NCI-H2081 treated with DMSO at 0.1 percent for 48 hours (cell line): ENCODE measurements at places on chromosomes 13 and 19.

- DNase-seq = no peak
These were observed 39.2 kb downstream of the TNFRSF19 start for GRCh38 chr13:23609414-23609760.

DNA sequence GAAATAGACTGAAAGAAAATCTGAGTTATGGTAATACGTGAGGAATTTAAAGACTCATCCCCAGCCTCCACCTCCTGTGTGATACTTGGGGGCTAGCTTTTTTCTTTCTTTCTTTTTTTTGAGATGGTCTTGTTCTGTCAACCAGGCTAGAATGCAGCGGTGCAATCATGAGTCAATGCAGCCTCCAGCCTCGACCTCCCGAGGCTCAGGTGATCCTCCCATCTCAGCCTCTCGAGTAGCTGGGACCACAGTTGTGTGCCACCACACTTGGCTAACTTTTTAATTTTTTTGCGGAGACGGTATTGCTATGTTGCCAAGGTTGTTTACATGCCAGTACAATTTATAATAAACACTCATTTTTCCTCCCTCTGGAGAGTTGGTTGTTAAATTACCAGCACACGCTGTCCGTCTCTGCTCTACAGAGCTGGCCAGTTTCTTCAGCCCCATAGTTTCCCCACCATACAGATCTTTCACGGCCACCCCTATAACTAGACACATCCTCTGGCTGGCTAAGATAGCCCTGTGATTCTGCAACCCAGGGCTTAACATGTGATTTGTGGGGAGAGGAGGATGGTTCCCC lies 4.8 kb downstream of the TNFSF9 start:
- DNase-seq = no peak

DNA sequence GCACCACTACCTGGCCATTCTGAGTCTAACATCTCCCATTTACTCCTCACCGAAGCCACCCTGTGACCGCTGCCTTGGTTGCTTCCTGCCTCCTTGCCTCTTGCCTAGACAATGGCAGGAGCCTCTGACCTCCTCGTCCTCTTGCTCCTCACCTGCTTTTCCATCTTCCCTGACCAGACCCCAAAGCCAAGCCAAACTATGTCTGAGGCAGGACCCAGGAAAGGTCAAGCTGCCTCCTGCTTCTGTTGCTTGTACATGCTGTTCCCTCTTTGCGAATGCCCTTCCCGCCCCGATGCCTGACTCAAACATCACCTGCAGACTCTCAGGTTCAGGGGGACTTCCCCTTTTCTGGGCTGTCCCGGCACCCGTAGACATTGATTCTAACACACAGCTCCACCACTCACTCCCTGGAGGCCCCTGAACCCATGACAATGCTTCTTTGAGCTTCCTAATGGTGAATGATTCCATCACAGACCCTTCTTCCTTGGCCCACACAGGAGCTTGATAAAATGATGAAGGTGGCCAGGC lies 60.8 kb downstream of the F2RL3 start:
- no peak for DNase-seq

DNA sequence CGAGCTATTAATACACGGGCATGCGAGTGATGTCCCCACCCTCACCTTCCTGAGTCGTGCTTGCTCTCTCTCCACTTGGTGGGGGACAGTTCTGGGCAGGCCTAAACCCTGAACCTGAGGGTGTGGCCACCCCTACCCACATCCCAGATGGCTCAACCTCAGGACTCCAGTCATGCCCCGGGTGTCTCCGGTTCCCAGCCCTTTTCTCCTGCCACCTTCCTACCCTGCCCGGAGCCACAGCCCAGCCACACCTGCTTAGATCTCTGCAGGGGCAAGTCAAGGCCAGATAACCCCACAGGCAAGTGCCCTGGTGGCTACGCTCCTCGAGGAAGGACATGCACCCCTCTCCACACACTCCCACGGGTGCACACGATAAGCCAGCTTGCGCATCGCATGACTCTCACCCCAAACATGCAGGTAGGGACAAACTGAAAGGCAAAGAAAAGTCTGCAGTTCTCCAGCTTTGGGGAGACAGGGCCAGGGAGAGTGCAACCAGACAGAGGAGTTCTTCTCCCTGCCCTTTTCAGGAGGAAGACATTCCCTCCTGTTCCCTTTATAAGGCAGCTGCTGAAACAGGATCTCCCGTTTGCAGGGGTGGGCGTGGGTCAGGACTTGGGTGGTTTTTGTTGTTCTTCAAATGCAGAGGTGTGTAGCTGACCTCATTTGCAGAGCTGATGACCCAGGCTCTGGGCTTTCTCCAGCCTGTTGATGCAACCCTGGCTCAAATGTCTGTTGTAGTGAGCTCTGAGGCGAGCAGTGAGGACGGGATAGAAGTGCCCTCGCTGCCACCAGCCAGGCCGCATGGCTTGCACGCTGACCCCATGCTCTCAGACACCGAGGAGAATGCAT lies 88.6 kb downstream of the DPF1 start:
- DNase-seq = no peak

DNA sequence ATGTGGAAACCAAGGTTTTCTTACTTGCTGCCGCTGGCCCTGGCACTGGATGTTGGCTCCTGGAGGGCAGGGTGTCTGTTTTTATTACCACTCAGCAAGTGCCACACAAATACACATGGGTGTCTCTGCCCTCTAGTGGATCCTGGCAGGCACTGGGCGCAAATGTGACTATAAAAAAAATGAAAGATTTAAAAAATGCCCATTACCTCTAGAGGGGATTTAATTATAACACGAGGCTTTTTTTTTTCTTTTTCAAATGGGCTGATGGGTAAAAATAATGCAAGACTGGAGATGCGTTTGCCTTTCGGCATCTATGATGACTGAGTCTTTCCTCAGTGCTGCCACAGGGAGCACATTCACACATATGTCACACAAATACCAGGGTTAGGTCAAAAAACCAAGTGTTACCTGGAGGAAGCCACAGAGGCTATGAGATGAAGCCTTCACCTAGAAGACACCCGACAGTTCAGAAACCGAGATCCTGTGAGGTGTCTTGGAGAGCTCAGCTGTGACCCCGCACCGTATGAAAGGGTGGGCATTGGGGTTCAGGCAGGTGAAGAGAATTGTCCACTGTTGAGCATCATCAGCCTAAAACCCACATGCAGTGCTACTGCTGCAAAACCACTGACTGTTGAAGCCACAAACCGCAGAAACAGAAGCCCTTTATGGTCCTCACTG lies 25.7 kb downstream of the CHAMP1 start:
- peak; percentile 15 for DNase-seq

GRCh38 chr19:5403968-5404640 lies 51.1 kb upstream of the ZNRF4 start:
- DNase-seq = no peak

DNA sequence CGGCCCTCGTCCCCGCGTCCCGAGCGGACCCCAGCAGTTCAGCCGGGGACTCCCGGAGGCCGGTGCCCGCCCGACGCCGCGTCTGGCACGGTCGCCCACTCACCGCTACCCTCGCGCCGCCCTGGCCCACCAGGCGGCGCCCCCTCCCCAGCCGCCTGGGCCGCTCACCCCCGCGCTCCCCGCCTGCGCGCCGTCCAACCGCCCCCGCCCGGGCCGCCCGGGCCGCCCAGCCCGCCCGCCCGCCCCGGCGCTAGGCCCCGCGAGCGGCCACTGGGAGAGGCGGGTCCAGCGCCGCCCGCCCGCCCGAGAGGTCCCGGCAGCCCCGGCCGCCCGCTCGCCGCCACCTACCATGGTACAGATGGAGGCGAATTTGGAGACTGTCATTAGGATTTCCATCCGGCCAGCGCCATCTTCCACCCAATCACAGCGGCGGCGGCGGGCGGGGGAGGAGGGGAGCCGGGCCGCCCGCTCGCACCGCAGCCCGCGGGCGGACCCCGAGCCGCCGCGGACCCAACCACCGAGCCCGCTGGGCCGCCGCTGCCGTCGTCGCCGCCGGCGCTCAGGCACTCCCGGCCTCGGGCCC lies at the start of gene USP12:
USP12 (minus strand) TSS at position 568 of the 583 bp plus-strand sequence; CDS start at position 396, 172 bp downstream.
- no peak for DNase-seq

GRCh38 chr19:40163541-40164129 lies 27.6 kb upstream of the MAP3K10 start:
- DNase-seq = no peak
